Left renal pelvis (tissue), 4 donors: ENCODE measurements at places on chromosomes 5 and 9. TPM values are rescaled to one million over a fixed set of nuclear protein-coding genes. Genes with fewer than 3 reads are reported as not detected.

DNA sequence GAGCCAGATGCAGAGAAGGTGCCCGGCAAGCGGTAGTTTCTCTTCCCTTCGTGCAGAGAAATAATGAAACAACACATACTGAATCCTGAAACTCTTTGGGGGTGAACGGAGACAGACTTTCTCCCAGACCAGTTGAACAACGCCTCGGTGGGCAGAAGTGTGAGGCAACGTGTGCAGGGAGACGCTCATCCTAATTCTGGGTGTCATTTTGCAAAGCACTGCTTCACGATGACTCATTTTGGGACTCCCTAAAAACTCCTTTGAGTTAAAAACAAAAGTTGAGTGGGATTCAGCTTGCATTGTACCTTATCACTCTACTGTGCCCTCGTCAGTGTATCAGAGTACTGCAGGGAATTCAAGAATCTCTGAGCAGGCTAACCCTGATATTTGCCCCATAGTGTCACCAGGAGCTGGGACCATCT is 3.5 kb upstream of the NEK6 start:
- no peak for DNase-seq

DNA sequence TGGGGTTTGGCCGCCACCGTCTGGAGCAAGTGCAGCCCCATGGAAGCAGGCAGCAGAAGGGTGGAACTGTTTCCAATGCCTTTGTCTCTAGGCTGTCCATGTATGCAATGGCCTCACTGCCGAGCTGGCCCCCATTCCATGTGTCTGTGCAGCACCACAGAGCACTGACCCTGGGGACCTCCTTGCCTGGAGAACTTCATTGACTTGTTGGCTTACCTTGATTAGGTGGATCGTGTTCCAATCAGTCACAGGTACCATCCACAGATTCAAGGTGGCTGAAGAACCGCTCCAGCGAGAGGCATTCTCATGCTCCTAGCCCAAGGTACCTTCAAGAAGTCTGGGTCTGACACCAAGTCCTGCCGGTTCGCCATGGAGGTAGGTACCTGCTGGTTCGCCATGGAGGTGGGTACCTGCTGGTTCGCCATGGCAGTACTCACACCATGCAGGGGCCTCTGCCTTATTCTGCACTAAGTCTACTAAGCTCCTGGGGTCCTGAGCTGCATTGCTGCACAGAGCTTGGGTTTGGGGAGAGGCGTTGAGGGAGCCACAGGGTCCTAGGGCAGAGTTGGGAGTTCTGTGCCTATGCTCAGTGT is 358.3 kb upstream of the IRX1 start:
- DNase-seq = no peak

GRCh38 chr9:135703726-135704125 is 1.7 kb downstream of the KCNT1 start:
- no peak for DNase-seq

DNA sequence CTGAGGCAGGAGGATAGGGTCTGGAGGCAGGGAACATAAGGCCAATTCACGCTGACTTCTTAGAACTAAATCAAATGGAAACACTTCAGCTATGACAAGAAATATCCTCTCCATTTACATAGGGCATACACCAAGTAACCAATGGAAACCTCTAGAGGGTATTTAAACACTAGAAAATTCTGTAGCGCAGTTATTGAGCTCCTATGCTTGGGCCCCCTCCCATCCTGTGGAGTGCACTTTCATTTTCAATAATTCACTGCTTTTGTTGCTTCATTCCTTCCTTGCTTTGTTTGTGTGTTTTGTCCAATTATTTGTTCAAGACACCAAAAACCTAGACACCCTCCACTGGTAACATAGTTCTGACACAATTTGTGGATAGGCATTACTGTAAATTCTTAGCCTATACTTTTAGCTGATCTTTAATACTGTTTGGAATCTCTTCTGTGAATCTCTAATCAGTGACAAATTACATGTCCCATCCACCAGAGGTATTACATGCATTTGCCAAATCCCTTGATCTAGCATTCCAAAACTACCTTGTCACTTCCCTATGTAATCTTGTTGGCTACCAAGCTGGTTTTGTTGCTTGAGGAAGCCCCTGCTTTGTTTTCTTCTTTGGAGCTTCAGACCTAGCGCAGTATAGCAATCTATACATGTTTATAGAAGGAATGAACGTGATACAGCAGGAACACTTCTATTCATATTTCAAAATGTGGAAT is 61.6 kb downstream of the ST8SIA4 start:
- no peak for DNase-seq

The BDP1 gene
- polyA plus RNA-seq = 34.3 TPM

GRCh38 chr9:12816656-12817101 is 41.9 kb downstream of the LURAP1L start:
- no peak for DNase-seq

The ALDH7A1 gene
- polyA plus RNA-seq = 86.5 TPM

The WNT8A gene
- 0.14 TPM for polyA plus RNA-seq

The GBA2 gene
- 62.5 TPM for polyA plus RNA-seq

DNA sequence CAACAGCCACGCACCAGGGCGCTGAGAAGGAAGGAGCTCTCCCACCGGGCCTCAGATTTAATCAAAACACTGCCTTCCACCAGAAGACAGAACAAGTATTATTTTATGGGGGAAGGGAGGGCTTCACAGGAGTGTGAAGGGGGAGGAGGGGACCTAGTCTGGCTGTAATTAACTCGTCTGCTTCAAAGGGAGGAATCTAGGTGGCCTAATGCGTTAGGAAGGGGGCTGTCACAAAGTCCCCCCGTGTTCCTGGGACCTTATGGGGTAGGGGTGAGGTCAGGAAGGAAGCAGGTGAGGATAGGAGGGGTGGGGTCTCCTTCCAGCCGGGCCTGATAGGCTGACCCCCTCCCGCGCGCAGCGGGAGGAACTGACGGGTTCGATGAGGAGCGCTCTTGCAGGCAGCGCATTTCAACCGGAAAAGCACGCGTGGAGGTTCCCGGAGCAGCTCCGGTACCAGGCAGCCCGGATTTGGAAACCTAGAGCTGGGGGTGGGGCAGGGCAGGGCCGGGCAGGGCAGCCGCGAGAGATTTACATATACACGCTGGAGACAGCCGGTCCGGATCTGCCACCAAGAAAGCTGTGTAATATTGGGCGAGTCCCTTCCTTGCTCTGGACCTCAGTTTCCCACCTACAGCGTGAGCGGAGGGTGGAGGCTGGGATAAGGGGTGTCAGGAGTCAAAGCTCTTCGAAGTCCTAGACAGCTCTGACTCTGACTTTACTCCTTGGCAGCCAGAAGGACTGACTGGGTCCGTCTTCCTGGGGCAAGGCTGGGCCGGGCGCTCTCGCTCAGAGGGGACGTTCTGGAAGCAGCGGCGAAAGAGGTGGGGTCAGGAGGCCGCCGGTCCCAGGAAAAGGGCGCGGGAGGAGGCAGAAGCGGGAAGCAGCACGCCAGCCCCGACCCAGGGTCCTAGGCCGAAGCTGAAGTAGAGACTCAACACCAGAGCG is 1.8 kb downstream of the SHB start:
- no peak for DNase-seq

The PHAX gene
- polyA plus RNA-seq = 87.5 TPM

GRCh38 chr5:39863926-39864552 is 439.3 kb upstream of the DAB2 start:
- no peak for DNase-seq

The PHYHD1 gene
- polyA plus RNA-seq = 51.0 TPM

DNA sequence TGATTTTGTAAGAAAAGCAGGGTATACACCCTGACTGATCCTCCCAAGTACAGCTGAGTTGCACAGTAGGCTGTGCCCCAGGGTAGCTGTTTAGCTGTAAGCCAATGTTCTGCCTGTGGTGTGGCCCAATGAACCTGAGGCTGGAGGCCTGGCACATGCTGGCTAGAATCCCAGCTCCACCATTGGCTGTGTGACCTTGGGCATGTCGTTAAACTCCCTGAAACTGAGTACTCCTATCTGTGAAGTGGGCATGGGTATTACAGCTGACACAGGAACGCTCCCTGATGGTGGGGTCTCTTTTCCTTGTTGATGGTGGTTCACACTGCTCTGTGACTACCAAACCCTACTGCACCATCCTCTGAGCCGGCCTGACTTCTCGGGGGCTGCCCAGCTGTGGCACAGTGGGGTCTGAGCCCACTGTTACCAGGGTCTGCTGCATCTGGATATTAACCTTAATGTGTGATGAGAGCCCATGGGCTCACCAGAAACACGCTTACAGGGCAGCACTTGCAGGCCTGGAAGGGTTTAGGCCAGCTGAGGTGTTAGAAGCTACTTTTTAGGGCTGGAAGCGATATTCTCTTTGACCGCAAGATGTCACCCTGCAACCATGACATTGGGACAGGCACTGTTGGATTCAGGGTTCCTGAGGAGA is 7.0 kb upstream of the GADD45G start:
- no peak for DNase-seq

The KIF24 gene
- polyA plus RNA-seq = 5.5 TPM

The BOD1 gene
- 83.3 TPM for polyA plus RNA-seq

The SIT1 gene
- polyA plus RNA-seq = 0.32 TPM

The OMD gene
- 86.5 TPM for polyA plus RNA-seq

The SMC2 gene
- polyA plus RNA-seq = 34.0 TPM

DNA sequence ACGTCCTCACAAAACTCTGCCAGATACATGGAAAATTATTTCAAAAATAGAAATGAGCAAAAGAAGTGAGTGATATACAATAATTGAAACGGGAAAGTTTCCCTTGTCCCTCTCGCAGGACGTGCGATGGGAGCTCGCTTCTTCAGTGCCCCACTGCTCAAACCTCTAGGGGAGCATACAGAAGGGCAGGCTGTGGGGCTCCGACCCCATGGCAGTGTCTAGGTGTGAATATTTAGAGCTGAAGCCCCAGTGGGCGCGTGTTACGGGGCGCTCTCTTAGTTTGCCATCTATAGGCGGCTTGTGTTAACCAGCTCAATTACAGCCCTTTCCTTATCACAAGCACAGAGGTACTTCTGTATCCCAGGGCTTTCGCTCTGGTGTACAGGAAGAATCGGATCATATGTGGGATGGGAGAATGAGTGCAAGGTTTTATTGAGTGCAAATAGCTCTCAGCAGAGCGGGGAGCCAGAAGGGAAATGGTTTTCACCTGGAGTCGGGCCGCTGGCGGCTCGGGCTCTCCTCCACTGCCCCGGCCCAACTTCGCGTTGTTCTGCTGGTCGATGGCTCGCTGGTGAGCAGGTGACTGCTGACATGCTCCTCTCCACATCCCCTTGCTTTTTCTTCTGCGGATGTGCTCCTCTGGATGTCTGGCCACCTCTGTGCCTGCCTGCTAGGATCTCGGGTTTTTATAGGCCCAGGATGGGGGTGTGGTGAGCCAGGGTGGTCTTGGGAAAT is 334.0 kb upstream of the PTPRD start:
- no peak for DNase-seq

DNA sequence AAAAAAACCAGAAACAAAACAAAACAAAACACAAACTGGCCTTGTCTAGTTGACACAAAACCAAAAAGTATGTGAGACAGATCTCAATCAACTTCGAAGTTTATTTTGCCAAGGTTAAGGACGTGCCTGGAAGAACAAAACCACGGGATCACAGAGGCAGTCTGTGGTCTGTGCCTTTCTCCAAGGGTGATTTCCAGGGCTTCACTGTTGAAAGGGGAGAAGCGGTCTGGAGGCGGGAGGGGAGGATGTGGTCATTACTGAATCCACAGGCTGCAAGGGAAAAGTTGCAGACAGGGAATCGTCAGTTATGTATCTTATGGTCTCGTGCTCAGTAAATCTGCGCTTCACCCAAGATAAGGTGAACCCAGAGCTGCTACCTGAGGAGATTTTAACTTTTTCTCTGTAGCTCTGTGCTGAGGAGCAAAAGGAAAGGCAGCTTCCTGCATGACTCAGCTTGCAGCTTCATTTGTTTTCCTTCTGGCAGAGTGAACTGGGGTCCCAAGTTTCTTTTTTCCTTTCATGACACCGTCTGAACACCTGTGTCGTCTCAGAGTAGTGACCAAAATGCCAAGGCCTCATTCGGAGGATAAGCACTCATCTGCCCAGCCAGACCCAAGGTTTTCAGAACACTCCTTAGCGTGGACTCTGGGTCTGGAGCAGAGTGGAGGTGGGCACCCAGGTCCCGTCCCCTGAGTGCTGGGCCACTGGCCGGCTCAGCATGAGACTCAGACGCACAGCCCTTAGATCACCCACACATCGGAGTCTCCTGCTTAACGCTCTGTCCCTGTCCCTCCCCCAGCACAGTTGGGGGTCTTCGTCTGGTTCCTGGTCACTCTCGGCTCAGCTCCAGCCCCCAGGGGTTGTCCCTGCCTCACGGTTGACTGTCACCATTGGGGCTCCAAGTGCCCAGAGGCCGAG is 25.9 kb downstream of the ROPN1L start:
- peak; percentile 37 for DNase-seq

The SYNPO gene
- 93.2 TPM for polyA plus RNA-seq

GRCh38 chr5:6423327-6424109 is 25.1 kb upstream of the UBE2QL1 start:
- DNase-seq = no peak

The HMGCS1 gene
- 114 TPM for polyA plus RNA-seq

The STK32A gene
- polyA plus RNA-seq = 13.0 TPM

DNA sequence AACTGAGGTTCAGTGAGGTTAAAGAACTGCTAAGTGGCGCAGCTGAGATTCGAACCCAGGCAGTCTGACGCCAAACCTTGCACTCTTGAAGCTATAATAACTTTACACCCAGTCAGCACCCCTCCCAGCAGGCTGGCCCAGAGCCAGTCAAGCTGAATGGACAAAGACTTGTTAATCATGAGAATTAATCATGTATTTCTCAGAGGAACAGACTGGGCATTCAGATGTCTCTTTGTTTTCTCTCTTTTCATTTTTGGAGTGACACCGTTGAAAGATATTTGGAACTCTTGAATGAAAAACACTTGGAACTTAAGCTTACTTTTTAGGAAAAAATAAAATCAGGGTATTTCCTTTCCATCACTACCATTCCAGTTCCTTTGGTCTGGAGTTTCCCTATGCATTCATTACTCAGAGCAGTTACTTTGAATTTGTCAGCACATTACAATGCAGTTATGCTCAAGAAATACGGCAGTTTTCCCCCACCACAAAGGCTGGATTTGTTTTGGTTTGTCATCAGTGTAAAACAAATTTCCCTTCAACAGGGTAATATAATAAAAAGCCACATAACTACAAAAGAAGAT is 22.6 kb upstream of the MAMDC2 start:
- DNase-seq = no peak

The LAMC3 gene
- 1.8 TPM for polyA plus RNA-seq

DNA sequence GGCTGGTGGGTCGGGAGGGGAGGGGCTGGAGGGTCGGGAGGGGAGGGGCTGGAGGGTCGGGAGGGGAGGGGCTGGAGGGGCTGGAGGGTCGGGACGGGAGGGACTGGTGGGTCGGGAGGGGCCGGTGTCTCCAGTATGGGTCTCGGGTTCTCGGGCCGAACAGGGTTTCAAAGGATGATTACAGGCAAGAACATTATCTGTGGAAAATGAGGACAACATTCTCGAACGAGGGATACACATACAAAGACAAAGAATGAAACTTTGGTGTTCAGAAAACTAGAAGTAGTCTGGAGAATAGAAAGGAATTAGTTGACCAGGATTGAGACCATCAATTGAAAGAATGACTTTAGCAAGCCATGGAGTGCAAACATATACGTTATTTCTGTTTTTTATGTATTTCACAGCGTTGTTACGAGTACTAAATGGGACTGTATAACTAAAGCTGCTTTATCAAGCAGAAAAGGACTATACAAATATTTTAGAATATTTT is 360 bp upstream of the ZCCHC10 start:
- no peak for DNase-seq
